ENCODE measurements at places on chromosomes 6 and 20. TPM values are rescaled to one million over a fixed set of nuclear protein-coding genes. Genes with fewer than 3 reads are reported as not detected.

SLCO4A1 gene
- total RNA-seq = 15.5 TPM

DNA sequence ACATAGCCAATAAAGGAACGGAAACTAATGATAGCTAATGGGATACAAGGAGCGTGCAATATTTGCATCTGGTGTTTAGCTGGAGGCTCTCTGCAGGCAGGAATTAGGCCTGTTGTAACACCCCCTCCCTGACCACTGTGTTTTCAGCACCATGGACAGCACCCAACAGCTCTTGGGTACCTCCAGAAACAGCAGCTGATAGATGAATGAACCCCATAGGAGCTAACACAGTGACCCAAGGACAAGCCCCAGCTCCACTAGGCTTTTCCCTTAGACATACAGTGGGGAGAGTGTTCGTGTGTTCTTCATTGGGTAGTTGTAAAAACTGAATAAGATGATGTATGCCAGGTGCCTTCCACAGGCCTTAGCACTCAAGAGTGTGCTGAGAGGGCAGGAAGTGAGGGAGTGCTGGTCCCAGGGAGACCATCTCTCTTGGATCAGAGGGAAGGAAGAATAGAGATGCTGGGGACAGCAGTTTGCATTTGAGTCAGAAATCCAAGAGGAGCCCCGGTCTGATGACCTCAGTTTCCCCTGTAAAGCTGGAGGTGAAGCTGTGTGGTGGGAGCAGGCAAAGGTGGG, 161.3 kb downstream of the PHACTR3 start:
- DNase-seq = no peak

DNA sequence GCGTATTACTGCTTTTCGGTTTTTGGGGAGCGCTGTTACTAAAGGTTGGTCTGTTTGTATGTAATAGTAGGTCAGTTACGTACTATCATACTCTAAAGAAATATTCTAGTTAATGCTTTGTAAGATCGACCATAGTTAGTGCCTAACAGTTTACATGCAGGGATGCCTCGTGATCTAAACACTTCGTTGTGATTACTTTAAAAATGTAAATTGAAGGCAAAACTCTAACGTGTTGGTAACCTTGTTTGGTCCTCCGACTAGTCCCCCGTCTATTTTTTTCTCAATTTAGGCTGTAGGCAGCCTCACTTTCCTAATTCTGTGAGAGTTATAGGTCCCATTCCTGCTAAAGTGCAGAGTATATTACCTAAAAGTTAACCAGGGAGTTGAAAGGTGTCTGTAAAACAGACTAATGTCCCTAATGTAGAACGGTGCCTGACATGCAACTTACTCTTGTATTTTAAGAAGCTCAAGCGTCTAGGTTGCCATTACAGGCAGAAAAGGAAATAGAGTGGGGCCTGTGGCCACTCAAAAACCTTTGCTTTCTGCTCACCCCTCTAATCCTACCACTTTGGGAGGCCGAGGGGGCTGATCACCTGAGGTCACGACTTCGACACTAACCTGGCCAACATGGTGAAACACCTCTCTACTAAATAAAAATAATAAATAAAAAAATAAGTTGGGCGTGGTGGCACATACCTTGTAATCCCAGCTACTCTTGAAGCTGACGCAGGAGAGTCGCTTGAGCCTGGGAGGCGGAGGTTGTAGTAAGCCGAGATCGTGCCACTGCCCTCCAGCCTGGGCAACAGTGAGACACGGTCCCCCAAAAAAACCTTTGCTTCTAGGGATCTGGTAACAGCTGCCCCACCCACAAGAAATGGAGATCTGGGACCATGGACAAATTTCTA, 37.8 kb downstream of the HFE start:
- no peak for DNase-seq

DNA sequence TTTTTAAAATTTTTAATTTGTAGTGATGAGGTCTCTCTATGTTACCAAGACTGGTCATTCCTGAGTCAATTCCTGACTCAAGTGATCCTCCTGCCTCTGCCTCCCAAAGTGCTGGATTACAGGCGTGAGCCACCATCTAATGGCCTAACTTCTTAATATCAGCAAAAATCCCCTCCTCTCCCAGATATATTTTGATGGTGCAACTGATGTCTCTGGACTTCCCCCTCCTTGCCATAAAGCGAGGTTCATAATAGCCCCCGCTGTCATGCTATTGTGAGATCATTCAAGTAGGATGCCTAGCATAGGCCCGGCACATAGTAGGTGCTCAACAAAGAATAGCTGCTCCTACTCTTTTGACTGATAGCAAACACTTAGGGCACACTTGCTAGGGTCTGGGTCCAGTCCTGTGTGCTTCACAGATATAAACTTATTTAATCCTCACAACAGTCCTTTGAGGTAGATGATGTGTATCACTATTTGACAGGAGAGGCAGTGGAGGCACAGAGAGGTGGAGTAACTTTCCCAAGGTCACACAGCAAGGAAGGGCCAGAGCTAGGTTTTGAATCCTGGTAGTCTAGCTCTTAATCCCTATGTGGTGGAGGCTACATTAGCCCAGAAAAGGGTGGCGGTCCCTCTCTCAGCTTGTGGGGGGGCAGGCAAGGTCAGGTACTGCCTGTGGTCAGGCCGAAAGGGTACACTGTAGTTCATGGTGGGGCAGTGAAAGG, 14.6 kb downstream of the SRC start:
- DNase-seq = no peak

GRCh38 chr20:45008521-45009049, 42.3 kb downstream of the STK4 start:
- DNase-seq = no peak

Measured in Right ventricle myocardium inferior (tissue), 1 donor.